Upper lobe of left lung (tissue), 6 donors: ENCODE measurements at places on chromosomes 16 and 17. TPM values are rescaled to one million over a fixed set of nuclear protein-coding genes. Genes with fewer than 3 reads are reported as not detected.
A peak's percentile ranks its signal among the peaks of the same experiment; 100 is the strongest.

The SNAI3 gene
- total RNA-seq: 2.9 TPM

DNA sequence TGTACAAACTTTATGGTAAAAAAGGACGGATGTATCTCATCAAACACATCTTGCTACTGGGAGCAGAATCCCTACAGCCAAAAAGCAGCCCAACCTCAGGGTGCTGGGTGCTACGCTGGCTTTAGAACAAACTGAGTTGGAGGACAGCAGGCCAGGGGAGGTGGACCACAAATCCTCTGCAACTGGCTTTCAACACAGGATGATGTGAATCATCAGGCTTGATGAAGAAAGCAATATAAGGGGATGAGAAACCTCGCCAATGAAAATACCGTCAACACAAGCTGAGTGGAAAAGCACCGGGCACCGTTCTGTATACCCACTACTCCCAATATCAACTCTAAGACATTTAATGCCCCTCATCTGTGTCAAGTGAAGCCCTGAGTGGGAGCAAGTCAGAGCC, 14.3 kb downstream of the HBQ1 start:
- H3K4me1 ChIP-seq: no peaks in the 10 kb centered on the region
- DNase-seq: no peak
- no peak overlapping the region for H3K4me3 ChIP-seq
- no peaks in the 10 kb centered on the region for H3K27me3 ChIP-seq
- no peak overlapping the region for H3K27ac ChIP-seq
- peaks cover 98% of the 10 kb centered on the region for H3K36me3 ChIP-seq

DNA sequence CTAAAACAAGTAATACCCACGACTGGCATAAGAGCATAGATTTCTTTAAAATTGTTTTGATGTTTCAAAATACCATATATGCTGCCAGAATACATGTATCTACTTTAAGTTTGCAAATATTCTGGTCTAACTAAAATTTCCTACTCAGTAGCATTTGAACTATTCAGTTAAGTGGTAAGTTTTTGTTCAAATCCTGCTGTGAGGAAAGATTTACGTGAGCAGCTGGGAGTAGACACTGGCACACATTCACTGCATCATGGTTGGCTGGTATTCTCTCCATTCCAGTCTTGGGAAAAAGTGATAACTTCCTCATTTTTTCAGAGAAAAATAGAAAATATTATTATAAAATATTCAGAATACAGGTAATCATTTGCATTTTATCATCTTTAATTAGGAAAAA, 133.6 kb downstream of the SKAP1 start:
- H3K36me3 ChIP-seq: no peaks in the 10 kb centered on the region
- no peaks in the 10 kb centered on the region for H3K4me1 ChIP-seq
- no peak overlapping the region for H3K4me3 ChIP-seq
- H3K27ac ChIP-seq: no peak overlapping the region
- no peaks in the 10 kb centered on the region for H3K27me3 ChIP-seq
- no peak for DNase-seq

DNA sequence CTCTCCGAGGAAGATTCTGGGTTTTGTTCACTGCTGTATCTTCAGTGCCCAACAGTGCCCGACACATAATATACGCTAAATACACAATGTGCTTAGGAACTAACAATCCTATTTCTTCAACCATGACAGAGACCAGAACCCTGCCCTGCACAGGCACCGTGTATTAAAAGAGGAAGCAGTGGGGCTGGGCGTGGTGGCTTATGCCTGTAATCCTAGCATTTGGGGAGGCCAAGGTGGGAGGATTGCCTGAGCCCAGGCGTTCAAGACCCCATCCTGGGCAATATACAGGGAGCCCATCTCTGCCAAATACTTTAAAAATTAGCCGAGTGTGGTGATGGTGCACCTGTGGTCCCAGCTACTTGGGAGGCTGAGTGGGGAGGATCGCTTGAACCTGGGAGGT, 19.3 kb downstream of the ARL2BP start:
- no peaks in the 10 kb centered on the region for H3K36me3 ChIP-seq
- no peak overlapping the region for H3K4me3 ChIP-seq
- no peaks in the 10 kb centered on the region for H3K27me3 ChIP-seq

DNA sequence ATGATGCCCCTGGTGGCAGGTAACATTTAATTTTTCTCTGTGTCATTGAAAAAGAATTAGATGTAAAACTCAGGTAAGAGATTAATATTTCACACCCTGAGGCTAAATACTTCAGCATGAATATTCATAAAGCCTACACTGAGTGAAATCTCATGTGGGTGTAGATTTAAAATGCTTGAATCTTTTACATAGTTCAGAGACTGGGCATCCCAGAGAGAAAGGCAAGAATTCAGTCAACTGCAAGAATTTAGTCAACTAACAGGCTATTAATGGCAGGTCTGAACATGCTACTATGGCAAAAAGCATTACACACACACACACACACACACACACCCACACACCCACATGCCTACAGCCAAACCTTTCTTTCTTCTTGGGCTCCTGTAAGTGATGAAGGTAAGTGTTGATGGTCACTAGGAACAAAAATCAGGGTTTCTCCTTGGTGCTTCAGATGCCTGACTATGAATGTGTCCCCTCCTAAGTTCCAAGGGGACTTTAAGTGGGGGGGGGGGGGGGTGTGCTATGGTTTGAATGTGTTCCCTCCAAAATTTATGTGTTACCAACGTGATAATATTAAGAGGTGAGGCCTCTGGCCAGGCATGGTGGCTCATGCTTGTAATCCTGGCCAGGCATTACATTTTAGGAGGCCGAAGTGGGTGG, 63.7 kb upstream of the PSMD7 start:
- DNase-seq: no peak
- H3K4me1 ChIP-seq: no peaks in the 10 kb centered on the region
- H3K27me3 ChIP-seq: no peaks in the 10 kb centered on the region
- no peak overlapping the region for H3K4me3 ChIP-seq
- H3K36me3 ChIP-seq: no peaks in the 10 kb centered on the region

GRCh38 chr16:1414532-1415260, at the start of gene UNKL:
Gene UNKL, minus strand, starts transcription at chr16:1414704. Its CDS starts 13 bp downstream, at chr16:1414691.
- no peaks in the 10 kb centered on the region for H3K27me3 ChIP-seq
- DNase-seq: peak; percentile 98
- no peaks in the 10 kb centered on the region for H3K36me3 ChIP-seq
- peak within 1 kb of the TSS; percentile 89 for H3K27ac ChIP-seq

The CAVIN1 gene
- total RNA-seq: 89.1 TPM

DNA sequence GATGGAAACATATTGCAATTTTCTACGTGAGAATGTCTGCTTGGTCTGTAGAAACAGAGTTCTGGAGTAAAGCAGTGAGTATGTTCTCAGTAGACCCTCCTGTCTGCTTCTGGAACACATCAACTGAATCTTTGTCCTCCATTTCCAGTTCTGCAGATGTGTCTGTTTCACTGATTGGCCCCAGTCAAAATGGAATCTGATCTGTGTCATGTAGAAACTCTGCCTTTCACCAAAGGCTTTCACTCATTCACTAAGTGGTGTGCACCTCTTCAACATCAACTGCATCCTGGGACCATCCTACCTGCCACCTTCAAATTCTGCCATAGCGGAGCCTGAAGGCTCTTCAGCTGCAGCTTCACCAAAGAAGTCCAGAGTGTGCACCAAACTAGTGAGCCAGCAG, 2.8 kb upstream of the ZNF267 start:
- H3K27me3 ChIP-seq: no peaks in the 10 kb centered on the region
- no peak overlapping the region for H3K27ac ChIP-seq
- no peaks in the 10 kb centered on the region for H3K36me3 ChIP-seq
